ENCODE measurements at places on chromosomes 4 and X.

DNA sequence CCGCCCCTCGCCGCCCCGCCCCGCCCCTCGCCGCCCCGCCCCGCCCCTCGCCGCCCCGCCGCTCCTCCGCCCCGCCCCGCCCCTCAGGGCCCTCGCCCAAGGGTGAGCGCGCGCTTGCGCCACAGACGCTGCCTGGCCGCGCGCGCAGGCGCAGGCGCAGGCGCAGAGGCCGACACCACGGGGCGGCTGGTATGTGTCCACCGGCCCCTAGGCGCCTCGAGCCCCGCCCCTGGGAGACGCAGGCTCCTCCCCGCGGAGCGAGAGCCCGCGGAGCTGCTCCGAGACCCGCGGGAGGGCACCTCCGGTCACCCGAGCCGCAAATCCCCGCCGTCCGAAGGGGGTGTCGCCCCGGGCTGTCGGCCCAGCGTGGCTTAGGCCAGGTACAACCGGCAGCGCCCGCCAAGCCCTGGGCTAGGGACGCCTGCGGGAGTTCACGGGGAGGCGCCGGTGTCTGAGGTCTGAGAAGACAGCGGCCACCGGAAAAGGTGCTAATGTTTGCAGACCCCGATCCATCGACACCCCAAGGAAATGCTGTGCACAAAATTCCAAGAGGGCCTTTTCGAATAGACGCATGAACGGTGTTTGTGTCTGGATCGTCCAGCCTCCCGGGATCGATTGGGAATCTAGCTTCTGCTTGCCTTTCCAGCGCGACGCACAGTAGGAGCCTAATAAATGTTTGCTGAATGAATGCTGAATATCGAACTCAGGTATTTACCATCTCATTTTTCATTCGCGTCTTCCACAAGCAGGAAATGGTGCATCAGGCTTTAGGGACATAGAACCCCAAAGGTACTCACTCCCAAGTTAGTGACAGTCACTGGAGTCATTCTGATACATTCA, 473 bp upstream of the CCNQ start:
- DNase-seq, result peak; percentile 89

DNA sequence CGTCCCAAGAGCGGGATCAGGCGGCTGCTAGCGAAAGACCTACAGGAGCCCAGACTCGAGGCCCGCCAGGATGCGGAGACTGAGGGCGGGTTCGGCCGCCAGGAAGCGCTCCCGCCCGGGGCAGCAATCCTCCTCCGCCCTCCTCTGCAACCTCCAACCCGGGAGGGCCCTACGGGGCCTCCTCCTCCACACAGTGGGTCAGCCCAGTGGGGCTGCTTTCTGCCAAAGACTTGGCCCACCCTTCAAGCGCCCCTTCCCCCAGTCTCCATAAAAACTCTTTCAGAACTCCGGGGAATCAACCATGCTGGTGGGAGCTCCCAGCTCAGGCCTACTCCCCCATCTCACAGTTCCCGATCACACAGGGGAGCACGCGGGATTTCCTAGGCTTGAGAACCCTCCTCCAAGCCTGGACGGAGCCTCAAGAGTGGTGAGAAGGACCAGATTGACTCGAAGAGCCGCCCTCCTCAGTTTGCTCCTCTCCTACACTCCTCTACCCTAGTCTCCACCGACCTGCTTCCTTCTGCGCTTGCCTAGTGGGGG, 77.5 kb downstream of the RLIM start:
- DNase-seq, result no peak

DNA sequence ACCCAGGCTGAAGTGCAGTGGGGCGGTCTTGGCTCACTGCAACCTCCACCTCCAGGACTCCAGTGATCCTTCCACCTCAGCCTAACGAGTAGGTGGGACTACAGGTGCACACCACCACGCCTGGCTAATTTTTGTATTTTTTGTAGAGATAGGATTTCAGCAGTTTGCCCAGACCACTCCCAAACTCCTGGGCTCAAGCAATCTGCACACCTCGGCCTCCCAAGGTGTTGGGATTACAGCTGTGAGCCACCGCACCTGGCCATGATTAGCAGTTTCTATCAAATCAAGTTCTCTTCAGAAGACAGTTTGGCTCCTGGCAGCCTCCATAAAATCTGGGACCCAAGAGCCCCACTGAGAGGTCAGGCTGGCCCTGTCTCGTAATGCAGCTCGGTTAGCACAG, 26.4 kb upstream of the TRIM2 start:
- DNase-seq, result no peak

DNA sequence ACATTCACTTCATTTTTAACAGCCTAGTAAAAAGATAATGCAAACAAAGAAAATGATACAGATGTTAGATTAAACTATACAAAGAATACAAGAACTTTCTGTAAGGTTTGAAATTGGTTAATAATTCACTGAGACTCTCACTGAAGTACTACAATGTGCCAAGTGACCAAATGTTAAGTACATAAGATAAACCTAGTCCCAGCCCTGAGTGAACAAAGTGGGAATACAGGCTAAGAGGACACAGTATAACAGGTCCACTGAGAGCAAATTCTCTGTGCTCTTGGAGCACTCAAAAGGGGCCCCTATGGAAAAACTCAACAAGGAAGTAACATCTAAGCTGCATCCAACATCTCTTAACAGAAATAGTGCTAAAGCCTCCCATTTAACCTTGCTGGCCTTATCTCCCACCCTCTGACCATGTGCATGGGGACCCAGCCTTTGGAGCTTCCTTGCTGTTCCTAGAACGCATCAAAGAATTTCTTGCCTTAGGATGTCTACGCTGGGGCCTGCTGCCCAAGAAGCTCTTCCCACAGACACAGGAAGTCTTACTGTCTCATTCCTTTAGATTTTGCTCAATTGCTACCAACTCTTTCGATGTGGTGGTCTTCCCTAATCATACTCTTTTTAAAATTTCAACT, 113.4 kb downstream of the ZAR1 start:
- DNase-seq, result no peak

DNA sequence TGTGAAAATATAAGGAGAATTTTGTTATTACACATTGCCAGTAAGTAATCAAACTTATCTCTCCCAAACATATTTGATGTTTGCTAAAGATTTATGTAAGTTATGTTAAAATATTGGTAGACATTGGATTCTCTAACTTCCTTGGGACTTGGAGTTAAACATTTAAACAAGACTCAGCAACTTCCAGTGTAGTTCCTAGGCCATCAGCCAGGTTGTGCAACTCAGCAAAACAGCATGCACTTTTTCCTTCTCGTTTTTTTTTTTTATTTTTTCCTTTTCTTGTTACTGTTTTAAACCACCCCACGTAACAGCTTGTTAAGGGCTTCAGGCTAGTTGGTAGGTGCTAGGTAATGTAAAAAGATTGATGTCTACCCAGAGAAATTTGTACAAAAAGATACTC, 510.4 kb downstream of the ANKRD50 start:
- DNase-seq, result no peak

- no peak for DNase-seq
These were observed 320.1 kb downstream of the BMPR1B start for GRCh38 chr4:95077864-95078263.

GRCh38 chrX:52277666-52278065, 91.2 kb upstream of the XAGE2 start:
- no peak for DNase-seq

- peak; percentile 3 for DNase-seq
These were observed at the start of gene SLC4A4 for GRCh38 chr4:71338846-71339593. Gene SLC4A4, plus strand, starts transcription at chr4:71339020.

GRCh38 chr4:140856621-140857062, 100.5 kb upstream of the TBC1D9 start:
- no peak for DNase-seq

DNA sequence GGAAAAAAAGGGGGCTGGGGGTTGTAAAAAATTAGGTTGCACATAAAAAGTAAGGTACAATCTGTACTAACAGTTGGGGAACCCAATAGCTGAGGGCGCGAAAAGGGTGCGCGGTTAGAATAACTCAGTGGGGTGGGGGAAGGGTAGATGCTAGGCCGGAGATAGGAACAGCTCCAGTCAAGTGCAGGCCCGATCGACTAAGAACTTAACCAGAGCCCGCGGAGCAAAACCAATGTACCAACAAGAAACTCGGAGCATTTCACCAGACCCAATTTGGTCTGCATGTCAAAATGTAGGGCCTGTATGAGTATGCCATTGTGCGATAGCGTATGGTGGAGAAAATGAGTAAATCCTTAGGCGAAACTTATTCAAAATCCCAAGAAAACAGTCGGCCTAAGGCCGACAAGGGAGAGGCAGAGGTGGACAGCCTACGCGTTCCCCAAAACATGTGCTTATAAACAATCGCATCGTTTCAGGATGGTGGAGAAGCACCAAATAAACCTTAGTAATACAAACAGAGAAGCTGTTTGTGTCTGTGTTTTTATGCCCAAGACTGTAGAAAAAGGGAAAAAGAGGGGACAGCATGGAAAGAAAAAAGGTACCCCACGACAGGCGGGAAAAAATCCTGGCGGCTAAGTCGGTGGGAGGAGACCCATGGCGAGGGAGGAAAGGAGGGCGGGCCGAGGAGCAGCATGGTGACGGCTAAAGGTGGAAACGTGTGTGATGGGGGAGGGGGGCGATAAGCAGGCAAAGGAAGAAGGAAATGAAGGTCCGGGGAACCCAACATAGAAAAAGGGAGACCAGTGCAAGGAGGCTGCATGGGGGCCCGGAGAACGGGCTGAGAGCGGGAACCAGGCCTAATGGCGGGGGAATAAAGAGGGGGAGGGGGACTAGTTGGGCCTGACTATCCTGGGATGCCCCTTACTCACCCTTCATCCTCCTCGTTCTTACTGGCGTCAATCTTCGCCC, 990 bp downstream of the HNRNPD start:
- DNase-seq, result peak; percentile 77

- DNase-seq, result no peak
These were observed 31.1 kb downstream of the RAB28 start for GRCh38 chr4:13452927-13453579.

DNA sequence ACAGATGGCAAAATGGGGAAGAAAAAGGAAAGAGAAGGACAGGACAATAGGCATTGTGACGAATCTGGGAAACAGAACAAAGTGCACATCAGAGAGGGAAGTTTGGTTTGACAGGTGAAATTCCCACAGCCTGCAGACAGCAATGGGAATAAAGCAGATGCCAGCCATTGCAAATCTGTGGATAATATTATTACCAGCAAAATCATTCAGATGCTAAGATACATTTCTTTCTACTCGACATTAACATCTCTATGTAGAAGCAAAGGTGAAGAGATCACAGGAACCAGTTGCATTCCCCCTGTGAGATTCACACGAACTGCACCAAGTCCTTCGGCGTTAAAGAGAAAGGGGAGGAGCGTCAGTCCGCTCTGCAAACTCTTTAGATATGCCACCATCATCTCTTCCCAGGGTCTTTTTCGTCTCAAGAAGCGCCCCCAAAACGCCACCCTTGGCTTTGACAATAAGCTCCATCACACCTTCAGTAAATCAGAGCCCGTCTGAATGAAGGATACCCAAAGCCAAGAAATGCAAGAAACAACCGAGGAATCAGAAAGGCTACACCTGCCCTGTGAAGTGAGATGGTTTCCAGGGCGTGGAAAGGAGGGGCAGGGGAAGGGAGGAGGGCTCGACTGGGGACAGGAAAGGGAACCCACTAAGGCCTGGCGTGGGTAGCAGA, 1.9 kb downstream of the NEUROG2 start:
- DNase-seq, result peak; percentile 18

- DNase-seq, result no peak
These were observed 702.6 kb downstream of the CENPC start for GRCh38 chr4:66842724-66843088.

DNA sequence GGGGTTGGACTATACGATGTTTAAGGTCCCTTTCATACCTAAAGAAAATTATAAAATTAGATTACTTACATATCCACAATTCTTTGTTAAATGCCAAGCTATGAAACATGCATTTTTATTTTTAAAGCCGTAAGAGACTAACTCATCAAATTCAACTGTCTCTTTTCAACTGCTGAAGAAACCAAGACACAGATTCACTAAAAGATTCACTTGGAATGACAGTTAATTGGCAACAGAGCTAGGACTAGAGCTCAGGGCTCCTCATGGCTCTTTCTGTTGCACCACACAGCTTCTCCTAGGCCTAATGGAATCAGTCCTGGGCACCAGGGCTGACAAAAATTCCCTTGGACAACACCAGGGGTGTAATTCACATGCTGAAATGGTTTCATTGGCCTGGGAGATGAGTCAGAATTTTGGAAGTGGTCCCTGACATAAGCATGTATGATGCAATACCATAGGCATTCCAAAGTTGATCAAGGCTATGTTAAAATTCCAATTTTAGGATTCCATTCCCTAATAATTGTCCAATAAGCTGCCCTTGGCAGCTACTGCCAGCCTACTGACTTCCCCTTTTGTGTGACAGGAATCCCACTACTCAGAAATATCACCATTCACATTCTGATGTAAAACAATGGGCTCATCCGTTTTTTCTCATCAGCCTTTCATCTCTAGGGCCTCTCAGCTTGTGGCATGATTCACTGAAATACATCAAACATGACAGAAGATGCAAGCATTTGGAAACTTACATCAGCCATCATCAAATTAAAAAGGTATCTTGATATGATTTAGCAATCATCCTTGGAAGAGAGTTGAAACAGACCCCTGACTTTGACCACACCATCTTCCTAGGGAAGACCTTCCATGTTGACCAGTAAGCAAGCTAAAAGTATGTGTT, 54.2 kb downstream of the PLAC1 start:
- no peak for DNase-seq

GRCh38 chr4:152255437-152255836, 280.5 kb downstream of the FBXW7 start:
- peak; percentile 60 for DNase-seq

- no peak for DNase-seq
These were observed 169.3 kb upstream of the FRMPD4 start for GRCh38 chrX:11968991-11969390.

DNA sequence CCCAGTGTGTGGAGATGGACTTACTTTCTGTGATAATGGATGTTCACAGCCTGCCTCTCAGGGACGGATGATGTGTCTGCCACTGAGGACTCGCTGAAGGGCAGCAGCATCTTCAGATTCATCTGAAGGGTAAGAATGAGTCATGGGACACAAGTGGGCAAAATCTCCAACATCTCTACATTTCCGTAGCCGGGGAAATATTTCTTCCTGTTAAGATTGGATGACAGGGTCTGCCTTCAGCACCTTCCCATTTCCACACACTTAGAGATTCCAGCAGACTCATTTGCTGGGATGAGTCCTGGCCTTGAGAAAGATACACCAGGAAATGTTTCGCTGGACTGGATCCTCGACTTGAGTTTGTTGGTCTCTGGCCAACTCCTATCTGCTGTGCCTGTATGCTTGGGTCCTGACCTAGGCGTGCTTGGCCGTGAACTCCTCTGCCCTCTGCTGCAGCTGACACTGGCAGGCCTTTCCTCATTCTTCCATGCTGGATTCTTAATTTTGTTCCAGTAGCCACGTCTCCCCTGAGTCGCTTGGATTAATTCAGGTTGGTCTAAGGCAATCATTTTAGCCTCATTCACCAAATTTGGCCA, 46.5 kb upstream of the SOD3 start:
- no peak for DNase-seq

DNA sequence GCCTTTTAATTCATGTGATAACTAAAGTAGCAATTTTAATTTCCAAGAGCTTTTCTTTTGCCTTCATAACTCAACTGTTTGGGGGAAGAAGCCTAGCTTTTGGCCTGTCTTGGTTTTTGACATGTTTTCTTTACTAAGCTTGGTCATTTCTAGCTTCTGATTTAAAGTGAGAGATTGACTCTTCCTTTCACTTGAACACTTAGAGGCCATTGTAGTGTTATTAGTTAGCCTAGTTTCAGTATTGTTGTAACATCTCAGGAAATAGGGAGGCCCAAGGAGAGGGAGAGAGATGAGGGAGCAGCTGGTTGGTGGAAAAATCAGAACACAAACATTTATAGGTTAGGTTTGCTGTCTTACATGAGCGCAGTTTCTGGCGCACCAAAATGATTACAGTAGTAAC, 44.8 kb downstream of the DCLK2 start:
- no peak for DNase-seq
